ENCODE measurements at places on chromosomes 7 and 10. TPM values are rescaled to one million over a fixed set of nuclear protein-coding genes. Genes with fewer than 3 reads are reported as not detected.

Gene TMEM139
- total RNA-seq = 49.4 TPM

GRCh38 chr7:114789161-114789560, 132.7 kb upstream of the MDFIC start:
- no peak for DNase-seq

GRCh38 chr10:36538953-36539586, 586.3 kb upstream of the ANKRD30A start:
- no peak for DNase-seq

GRCh38 chr10:17240096-17240495, 12.1 kb downstream of the VIM start:
- DNase-seq = no peak

DNA sequence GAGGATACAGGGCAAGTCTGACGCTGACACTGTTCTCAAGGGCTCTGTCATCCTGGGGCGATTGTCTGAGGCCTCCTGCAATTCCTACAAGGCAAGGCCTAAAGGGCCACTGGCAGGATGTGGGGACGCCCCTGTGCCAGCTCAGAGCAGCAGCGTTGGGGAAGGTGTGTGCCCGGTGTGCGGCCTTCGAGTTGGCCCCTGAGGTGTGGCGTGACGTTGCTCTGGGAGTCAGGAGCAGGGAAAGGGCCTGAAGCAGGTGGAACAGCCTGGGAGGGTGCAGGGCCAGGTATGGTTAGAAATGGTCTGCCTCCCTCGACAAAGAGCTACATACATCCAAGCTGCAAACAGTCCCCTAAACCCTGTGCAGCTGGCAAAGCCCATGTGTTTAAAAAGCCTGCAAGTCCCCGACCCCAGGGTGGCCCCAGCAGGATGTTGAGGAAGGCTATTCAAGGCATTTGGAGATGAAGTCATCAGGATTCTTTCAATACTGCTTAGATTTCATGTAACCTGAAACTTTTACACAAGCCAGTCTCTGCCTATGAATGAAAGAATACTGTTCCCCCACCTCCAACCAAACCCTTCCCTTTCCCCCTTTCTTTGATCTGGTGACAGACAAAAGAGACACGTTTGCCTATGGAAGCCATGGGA, 142.5 kb upstream of the TNS3 start:
- DNase-seq = no peak

- no peak for DNase-seq
Measured at GRCh38 chr7:150373049-150373801, 4.6 kb downstream of the REPIN1 start.

DNA sequence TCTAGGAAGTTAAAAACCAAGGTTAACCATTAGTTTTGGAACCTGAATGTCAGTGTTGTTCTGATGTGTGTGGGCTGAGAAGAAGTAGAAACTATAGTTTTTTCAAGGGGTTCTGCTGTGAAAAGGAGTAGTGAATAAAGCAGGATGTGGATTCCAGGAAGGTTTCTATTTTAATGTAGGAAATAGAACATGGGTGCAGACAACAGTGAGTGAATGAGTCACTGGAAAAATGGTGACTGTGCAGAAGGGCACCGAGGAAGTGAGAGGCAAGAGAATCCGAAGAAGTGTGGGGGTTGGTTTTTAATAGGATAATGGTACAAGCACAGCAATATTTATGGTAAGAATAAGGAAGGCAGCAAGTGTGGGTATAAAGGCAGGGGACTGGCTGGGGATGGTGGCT, 120.4 kb downstream of the ARHGAP21 start:
- no peak for DNase-seq

Gene HSPA12A
- total RNA-seq = 7.7 TPM

DNA sequence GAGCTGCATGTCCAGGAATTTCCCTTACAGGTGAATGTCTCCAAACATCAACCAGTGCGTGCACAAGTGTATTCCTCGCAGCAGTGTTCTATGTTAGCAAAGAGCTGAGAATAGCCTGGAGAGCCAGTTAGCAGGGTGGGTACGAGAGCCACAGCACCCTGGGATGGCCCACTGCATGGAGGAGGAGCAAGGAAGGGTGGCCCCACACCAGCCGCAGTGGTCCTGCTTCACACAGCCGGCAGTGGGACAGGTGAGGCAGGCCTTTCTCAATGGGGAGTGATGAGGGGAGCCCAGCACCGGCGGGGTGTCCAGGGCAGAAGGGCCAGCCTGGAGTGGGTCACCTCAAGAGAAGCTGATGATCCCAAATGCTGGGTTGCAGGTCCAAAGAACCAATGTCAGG, 240.7 kb downstream of the TCERG1L start:
- no peak for DNase-seq

Gene SUGCT
- 19.1 TPM for total RNA-seq

Gene NACAD
- 14.5 TPM for total RNA-seq

GRCh38 chr7:116258734-116259133, 48.4 kb downstream of the TES start:
- peak; percentile 43 for DNase-seq
